ENCODE measurements at places on chromosomes 6 and 20. TPM values are rescaled to one million over a fixed set of nuclear protein-coding genes. Genes with fewer than 3 reads are reported as not detected.

DNA sequence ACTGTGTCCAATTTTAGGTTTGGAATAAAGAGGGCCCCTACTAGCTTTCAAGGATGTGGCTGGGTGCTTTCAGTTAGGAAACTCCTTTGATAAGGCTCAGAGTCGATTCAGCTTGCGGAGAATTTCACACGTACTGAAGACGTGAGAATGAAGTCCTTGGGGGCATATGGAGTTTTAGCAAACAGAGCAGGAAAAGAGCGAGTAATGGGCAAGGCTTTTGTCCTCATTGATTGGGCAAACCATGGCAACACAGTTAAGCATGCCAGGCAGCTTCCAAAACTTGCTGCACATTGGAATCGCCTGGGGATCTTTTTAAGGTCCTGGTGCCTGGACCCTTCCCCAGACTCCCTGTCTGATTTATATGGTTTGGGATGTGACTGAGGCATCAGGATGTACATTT, 29.2 kb downstream of the ISM1 start:
- H3K36me3 ChIP-seq: no peaks in the 10 kb centered on the region
- H3K4me1 ChIP-seq: no peaks in the 10 kb centered on the region
- H3K27me3 ChIP-seq: no peaks in the 10 kb centered on the region
- H3K27ac ChIP-seq: no peak overlapping the region

DNA sequence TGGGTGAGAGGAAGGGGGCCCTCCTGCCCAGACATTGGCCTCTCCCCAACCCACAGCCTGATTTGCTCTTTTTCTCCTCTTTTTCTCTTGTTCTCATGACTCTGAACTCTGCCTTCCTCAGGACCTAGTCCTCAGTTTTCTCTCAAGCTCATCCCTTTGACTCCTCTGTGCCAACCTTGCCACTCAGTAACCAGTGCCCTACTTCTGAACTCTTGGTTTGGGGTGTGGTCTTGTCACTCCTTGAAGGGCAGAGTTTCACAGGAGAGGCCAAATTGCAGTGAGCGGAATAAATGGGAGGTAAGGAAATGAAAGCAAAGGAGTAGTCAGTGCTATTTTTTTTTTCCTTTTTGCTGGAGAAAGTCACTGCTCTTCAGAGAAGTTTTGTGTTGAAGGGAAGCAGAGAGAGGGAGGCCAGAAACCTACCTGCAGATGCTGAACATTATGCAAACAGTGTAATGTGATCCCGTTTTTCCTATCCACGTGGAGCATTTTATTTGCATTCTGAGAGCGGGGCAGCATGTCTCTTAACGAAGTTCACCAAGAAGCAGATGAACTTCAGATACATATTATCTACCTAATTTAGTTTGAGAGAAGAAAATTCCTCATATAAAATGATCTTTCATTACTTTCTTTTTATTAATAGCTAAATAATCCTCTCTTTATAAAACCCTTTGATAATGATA, 26.9 kb downstream of the CFAP61 start:
- no peaks in the 10 kb centered on the region for H3K36me3 ChIP-seq
- no peak overlapping the region for H3K4me3 ChIP-seq
- peaks cover 4% of the 10 kb centered on the region for H3K4me1 ChIP-seq
- H3K27ac ChIP-seq: no peak overlapping the region
- DNase-seq: no peak

DNA sequence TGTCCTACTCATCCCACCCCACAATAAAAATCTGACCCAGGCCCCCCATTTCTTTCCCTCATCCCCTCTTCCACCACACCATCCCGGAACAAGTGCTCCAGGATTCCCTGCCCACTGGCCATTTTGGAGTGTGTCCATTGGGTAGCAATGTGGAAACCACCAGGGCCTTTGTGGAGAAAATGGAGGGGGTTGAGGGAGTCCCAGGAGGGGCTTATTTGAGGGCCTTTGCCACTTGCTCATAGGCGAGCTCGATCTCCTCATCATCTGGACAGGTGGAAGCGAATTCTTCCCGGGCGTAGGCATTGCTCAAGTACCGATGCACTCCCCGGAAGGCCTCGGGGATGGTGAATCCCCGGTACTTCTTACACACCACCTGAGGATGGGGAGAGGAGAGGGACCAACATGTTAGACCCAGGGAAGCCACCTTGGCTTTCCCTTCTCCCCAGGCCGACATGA, 1.6 kb upstream of the DDAH2 start:
- peaks cover 44% of the 10 kb centered on the region for H3K36me3 ChIP-seq
- no peaks in the 10 kb centered on the region for H3K27me3 ChIP-seq
- H3K4me1 ChIP-seq: peaks cover 31% of the 10 kb centered on the region
- H3K4me3 ChIP-seq: peak overlapping the region; percentile 95

XKR7 gene
- 4.9 TPM for total RNA-seq

COL20A1 gene
- 0.36 TPM for total RNA-seq

DNA sequence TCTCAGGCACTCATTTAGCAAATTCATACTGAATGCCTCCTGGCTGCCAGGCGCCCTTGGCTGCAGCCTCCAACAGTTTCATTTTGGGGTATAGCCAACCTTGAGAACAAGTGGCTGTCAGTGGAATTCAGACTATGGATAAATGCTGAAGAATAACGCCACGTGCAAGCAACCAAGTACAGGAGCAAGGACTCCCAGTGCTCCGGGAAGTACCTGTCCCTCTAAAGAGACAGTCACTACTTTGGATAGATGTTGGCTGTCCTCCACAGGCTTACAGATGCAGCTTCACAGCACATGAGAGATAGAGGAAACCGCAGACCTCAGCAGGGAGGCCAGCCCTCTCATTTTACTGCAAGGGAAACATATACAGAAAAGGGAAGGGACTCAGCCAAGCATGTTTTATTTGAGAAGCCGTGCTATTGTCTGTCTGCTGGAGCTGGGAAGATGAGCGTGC, 658.2 kb downstream of the PTPRT start:
- H3K27me3 ChIP-seq: peaks cover 22% of the 10 kb centered on the region

DNA sequence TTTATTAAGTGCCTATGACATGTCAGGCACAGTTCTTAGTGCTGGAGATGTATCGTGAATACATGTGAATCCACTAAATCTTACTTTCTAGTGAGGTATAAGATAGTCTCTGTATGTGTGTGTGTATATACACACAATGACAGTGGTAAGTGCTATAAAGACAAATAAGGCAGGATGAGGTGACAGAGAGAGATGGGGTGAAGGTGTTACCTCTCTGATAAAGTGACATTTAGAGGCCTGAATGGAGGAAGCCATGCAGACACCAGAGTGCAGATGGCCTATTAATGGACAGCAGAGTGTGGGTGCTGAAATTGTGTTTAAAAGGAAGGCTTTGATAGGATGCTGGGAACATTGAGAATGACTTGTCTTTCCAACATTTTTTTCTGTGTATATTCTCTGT, 454.3 kb downstream of the CDC5L start:
- no peak overlapping the region for H3K4me3 ChIP-seq
- no peaks in the 10 kb centered on the region for H3K27me3 ChIP-seq
- H3K27ac ChIP-seq: no peak overlapping the region

NKX2-2 gene
- total RNA-seq: 15.4 TPM

GRCh38 chr20:40807821-40808170, 118.8 kb upstream of the MAFB start:
- no peak for DNase-seq
- H3K4me1 ChIP-seq: peaks cover 16% of the 10 kb centered on the region
- no peak overlapping the region for H3K27ac ChIP-seq
- no peaks in the 10 kb centered on the region for H3K36me3 ChIP-seq

GRCh38 chr6:155147958-155148663, 115.7 kb upstream of the CLDN20 start:
- H3K36me3 ChIP-seq: peaks cover 11% of the 10 kb centered on the region
- no peak overlapping the region for H3K4me3 ChIP-seq
- peaks cover 8% of the 10 kb centered on the region for H3K4me1 ChIP-seq
- H3K27me3 ChIP-seq: no peaks in the 10 kb centered on the region
- no peak overlapping the region for H3K27ac ChIP-seq
- no peak for DNase-seq

- H3K27me3 ChIP-seq: peaks cover 72% of the 10 kb centered on the region
- DNase-seq: no peak
- no peak overlapping the region for H3K27ac ChIP-seq
- H3K4me1 ChIP-seq: peaks cover 7% of the 10 kb centered on the region
These were observed 30.2 kb downstream of the PRR18 start for GRCh38 chr6:166277892-166278578.

DNA sequence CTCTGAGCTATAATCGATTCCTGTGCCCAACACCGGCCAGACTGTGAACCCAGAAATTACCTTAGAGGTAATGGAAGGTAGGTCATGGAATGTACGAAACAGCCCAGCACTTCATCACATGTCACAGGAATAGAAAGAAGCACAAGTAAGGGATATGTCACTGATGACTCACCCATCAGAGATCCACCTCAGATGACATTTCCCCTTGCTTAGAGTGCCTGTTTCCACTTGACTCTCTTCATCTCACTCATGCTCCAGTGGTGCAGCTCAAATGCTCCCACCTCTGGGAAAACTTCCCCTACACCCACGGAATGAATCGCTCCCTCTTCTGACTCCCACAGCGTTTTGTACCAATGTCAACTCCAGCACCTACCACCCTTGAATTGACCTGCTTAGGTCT, 381.6 kb upstream of the CNR1 start:
- peaks cover 11% of the 10 kb centered on the region for H3K27me3 ChIP-seq
- H3K4me1 ChIP-seq: no peaks in the 10 kb centered on the region
- DNase-seq: no peak

GRCh38 chr6:170176898-170177771, 113.7 kb downstream of the DLL1 start:
- H3K36me3 ChIP-seq: no peaks in the 10 kb centered on the region
- peaks cover 14% of the 10 kb centered on the region for H3K27me3 ChIP-seq
- peak; percentile 68 for DNase-seq
- H3K4me3 ChIP-seq: no peak overlapping the region
- peaks cover 11% of the 10 kb centered on the region for H3K4me1 ChIP-seq

DNA sequence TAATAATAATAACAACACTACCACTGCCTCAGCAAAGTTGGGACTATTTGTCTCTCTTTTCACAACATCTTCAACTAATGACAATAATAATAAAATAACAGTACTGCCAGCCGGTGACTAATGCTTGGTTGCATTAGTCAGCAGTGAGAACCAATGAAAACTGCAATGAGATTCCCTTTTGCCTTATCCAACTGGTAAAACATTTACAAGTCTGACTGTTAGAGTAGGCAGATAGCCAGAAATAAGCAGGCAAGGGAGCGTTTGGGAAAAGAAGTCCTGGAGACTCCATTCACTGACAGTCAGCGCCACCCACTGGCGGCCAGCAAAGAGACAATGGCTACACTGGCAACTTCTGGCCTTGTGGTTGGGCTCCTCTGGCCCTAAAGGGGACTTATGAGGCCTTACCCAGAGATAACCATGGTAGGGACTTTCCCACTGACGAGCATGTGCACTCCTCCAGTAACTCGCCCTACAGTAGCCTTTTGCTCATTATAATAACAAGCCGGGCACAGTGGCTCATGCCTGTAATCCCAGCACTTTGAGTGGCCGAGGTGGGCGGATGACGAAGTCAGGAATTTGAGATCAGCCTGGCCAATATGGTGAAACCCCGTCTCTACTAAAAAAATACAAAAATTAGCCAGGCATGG, 3.4 kb upstream of the NSFL1C start:
- peak; percentile 76 for DNase-seq
- peak overlapping the region; percentile 70 for H3K27ac ChIP-seq
- no peaks in the 10 kb centered on the region for H3K36me3 ChIP-seq

TMC2 gene
- not detected for total RNA-seq

DNA sequence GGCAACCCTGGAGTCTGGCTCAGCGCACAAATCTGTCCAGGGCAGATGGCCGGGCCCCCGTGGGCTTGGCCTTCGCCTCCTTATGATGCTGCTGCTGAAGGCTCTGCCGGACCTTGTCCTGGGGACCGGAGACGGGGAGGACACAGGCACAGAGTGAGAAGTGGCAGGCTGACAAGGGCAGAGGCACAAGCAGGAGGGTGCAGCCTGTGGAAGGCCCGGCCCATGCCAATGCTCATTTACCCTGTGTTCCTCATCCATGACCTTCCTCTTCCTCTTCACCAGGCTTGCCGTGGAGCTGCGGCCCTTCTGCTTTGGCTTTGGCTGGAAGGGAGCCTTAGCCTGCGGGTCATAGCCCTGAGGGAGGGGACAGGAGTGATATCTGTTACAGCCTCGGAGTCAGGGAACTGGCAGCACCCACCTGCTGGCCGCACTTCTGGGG, 2.4 kb downstream of the B3GALT4 start:
- no peak overlapping the region for H3K4me3 ChIP-seq
- peaks cover 14% of the 10 kb centered on the region for H3K4me1 ChIP-seq
- H3K27ac ChIP-seq: peak overlapping the region; percentile 63
- no peak for DNase-seq
- H3K27me3 ChIP-seq: no peaks in the 10 kb centered on the region
- H3K36me3 ChIP-seq: peaks cover 15% of the 10 kb centered on the region

DNA sequence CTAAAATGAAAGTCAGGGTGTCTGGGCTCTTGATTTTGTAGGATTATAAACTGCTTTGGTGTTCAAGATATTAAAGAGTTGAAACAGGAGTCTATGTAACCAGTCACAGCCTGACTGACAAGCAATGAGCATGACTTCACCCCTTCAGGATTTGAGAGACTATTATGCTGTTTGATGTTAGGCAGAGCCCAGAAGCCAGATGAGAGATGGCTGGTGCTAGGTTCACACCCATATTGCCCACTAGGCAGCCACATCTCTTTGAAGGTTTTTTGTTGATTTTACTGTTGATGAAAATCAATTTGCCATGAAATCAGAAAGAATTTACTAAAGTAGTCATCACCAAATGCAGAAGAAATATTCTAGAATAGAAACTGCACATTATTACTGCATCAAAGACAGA, 243.6 kb downstream of the KHDRBS2 start:
- no peak for DNase-seq
- H3K36me3 ChIP-seq: no peaks in the 10 kb centered on the region
- H3K4me3 ChIP-seq: no peak overlapping the region
- no peaks in the 10 kb centered on the region for H3K27me3 ChIP-seq
- no peak overlapping the region for H3K27ac ChIP-seq

LY6G5C gene
- 2.0 TPM for total RNA-seq

KHDC1L gene
- 0.75 TPM for total RNA-seq

DNA sequence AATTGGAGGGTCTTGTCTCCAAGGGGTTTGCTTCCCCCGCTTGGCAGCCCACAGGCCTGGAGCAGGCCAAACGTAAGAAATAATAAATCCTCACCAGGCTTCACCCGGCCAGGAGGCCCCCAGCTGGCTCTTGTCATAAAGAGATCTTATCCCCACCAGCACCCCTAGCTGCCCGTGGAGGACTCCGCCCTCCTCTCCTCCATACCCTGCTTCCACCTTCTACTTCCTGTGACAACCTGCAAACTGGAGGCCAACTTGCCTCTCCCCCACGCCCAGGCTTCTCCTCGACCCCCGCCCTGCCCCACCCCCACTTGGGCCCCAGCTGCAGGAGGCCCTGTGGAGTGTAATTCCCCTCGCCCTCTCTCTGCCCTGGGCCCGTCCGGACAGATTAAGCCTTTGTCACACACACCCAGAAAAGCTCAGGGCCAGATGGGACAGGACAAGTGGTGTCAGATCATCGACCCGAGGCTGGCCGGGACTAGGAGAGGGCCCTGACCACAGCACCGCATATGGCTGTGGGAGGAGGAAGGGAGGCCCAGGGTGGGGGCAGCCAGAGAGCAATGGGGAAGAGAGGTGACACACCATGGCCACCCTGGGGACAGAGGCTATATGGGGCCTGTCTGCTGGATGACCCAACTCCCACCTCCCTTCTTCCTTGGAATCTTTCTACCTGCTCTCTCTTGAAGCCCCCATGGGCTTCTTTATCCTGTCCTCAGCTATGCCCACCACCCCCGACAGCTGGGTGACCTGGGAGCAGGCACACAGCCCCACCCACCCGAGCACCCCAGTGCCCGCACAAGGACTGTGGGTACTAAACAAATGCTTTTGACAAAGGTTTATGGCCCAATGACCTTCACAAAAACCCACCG, 3.9 kb downstream of the NOL4L start:
- H3K27ac ChIP-seq: peak overlapping the region; percentile 63
- no peaks in the 10 kb centered on the region for H3K36me3 ChIP-seq
- DNase-seq: no peak
- peak overlapping the region; percentile 84 for H3K4me3 ChIP-seq

Data from type B pancreatic cell (in vitro differentiated cells).